ENCODE measurements at places on chromosomes 2 and 18. TPM values are rescaled to one million over a fixed set of nuclear protein-coding genes. Genes with fewer than 3 reads are reported as not detected.

GRCh38 chr2:8598295-8599165 is 83.3 kb upstream of the ID2 start:
- DNase-seq: peak; percentile 93

ERICH2 gene
- polyA plus RNA-seq: not detected

DNA sequence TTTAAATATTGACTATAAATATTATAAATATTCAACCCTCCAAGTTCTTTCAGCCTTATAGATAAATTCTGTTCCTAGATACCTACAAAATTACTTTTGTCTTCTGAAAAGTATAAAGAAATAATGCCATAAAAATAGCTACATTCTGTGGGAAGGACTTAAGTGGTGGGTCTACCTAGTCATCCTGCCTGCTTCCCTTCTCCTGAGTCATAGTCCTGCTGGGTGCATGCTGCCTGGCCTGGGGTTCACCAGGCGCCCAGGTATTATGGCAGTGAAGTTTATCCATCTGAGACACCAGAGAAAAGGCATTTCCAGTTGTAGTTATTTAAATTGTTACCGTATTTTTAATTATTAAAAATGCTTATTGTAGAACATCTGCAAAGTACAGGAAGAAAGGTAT is 167.5 kb downstream of the SLC39A10 start:
- DNase-seq: no peak

GRCh38 chr18:63444580-63444979 is 22.3 kb upstream of the VPS4B start:
- peak; percentile 32 for DNase-seq

CFC1 gene
- polyA plus RNA-seq: not detected

DNA sequence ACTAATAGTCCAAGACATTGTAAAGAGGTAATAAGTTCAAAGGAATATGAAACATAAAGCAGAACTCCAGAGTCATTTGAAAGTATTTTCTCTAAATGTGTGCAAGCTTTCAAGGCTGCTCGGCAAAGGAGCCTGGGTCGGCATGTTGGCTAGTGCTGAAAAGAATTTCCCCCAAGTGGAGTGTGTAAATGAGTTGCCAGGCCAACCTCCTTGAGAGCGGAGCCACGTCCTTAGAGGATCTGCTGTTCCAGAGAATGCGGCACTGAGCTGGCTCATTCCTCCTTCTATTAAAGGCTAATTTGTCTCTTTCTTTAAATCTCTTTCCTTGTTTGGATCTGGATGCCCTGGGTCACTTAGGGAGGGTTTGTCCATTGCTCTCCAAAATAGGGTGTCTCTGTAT is 127.5 kb downstream of the RDH14 start:
- no peak for DNase-seq

SPEG gene
- 5.6 TPM for polyA plus RNA-seq

GRCh38 chr2:144467502-144468137 is 52.3 kb downstream of the ZEB2 start:
- no peak for DNase-seq

- peak; percentile 65 for DNase-seq
These were observed 81.3 kb downstream of the KCNF1 start for GRCh38 chr2:10993001-10993481.

DNA sequence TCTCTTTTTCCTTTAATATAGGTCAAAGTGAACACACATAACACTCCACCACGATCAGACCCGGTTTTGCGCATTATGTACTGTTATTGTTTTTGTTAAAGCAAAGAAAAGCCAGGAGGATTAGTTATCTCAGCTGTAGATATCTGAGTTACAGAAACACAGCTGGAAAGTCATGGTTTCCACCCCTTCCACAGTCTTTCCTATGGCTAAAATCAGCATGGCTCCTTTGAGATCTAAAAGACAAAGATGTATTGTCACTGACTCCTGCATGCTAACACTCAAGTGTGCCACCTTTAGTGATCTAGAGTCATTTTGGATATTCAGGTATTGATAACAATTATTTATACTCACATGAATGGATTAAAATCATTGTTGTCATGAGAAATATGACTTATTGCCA is 260.0 kb downstream of the FIGN start:
- no peak for DNase-seq

- DNase-seq: no peak
These were observed 43.2 kb downstream of the KCNE4 start for GRCh38 chr2:223095207-223095606.

DNA sequence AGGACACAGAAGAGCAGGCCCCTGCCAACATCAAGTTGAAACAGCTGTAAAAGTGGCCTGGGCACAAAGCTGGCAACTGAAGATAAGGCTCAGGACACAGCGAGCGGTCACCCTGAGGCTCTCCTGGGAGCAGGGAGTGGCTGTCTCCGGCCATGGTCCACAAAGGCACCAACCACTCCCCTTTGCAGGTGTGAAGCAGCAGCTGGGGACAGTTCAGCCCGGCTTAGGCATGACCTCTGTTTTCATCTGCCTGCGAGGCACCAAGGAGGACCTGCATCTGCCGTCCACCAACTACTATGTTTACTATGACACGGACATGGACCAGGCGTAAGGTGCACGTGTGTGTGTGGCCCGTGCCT is 12.9 kb downstream of the TGOLN2 start:
- DNase-seq: no peak

DNA sequence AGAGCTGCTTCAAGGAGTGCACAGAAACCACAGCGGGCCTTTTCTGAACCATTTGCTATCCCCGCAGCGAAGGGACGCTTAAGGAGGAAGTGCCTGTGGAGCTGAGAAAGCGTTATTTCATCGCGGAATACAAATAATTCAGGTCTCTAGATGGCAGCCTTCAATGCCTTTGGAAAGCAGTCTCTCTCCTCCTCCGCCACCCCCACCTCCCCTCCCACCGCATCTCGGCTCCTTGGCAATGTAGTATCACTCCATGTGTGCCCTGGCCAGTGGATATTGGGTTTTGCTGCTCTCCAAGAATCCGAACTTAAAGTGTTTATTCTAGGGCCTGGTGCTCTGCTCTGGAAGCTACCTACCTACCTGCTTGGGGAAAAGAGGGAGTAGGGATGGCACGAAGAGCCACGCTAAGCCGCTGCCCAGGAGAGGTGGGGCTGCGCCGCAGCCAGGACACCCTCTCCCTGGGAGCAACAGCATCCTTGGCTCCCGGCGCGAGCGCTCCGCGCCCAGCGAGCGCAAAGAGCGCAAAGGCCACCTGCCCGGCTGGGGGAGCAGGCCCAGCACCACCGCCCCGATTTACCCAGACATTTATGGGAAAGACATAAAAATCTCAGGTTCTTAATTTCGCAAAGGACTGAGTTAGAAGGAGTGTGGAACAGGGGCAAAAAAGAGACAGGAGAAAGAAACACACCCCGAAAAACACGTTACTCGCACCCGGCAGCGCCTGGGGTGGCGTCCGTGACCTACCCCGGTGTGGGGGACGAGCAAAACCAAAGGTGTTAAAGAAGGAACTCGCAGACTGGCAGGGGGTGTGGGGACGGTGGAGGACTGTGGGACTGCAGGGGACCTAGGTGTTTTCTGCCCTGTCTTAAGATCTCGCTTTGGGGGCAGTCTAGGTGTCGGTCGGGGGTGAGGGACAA is 1.0 kb downstream of the SPHKAP start:
- DNase-seq: peak; percentile 8

DNA sequence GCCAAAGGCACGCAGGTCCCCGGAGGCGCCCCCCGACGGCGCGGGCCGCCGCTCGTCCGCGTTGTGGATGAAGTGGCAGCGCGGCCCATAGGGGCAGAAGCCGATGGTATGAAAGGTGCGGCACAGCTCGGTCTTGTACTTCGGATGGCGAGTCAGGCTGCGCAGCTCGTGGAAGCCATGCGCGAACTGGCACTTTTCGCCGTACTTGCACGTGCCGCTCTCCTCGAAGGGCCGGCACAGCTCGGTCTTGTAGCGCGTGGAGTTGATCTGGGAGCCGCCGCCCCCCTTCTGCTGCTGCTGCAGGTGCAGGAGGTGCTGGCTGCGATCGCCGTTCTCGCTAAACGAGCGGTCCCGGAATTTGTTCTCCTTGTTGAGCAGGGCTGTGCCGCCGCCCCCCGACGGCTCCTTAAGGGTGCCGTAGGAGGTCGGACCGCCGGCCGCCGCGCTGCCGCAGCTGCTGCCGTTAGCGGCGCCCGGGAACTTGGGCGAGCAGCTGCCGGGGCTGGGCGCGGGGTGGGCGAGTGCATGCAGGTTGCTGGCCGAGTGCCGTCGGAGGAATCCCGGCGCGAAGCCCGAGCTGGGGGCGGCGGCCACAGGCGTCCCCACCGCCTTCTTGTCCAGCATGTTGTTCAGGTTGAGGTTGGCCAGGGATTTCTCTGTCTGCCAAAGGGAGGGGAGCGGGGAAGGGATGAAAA is 1.2 kb downstream of the ZFP36L2 start:
- peak; percentile 87 for DNase-seq

LOXHD1 gene
- polyA plus RNA-seq: not detected

DNA sequence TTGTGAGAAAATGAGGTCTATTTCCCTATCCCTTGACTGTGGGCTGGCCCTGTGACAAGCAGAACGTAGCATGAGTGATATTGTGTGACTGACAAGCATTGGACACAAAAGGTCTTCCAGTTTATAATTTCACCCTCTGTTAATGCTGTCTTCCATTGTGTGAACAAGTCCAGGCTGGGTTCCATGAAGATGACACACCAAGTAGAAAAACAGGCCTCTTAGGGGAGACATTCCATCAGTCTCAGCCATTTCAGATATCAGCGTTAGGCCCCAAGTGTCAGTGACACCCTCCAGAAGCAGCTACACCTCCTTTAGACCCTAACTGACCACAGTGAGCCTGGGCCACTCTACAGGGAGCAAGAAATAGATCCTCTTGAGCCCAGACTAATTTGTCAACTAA is 511.3 kb downstream of the FBXO15 start:
- peak; percentile 7 for DNase-seq

POLR1A gene
- polyA plus RNA-seq: 11.9 TPM

GBX2 gene
- 0.25 TPM for polyA plus RNA-seq

- DNase-seq: no peak
These were observed 85.2 kb downstream of the PRELID3A start for GRCh38 chr18:12492907-12493306.

MC4R gene
- polyA plus RNA-seq: not detected

SERPINB10 gene
- polyA plus RNA-seq: 0.08 TPM

- peak; percentile 74 for DNase-seq
These were observed 8.0 kb upstream of the CDK15 start for GRCh38 chr2:201798252-201798913.

GRCh38 chr2:42663106-42663780 is 94.8 kb downstream of the MTA3 start:
- peak; percentile 80 for DNase-seq

DNA sequence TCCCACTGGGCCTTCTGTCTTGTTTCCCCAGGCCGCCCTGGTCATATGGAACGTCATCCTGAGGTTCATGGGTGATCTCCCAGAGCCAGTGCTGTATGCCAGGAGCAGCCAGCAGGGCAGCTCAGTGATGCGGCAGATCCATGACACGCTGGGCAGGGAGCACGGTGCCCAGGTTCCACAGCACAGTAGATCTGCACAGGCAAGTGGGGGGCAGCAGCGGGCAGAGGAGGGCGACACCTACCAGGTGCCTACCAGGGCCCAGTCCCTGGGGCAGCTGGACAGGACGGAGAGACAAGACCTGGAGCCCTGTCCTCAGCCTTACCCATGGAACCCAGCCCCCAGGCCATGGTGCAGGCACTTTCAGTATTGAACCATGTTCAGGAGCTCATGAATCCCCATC is 36.1 kb upstream of the GPR17 start:
- no peak for DNase-seq

DNA sequence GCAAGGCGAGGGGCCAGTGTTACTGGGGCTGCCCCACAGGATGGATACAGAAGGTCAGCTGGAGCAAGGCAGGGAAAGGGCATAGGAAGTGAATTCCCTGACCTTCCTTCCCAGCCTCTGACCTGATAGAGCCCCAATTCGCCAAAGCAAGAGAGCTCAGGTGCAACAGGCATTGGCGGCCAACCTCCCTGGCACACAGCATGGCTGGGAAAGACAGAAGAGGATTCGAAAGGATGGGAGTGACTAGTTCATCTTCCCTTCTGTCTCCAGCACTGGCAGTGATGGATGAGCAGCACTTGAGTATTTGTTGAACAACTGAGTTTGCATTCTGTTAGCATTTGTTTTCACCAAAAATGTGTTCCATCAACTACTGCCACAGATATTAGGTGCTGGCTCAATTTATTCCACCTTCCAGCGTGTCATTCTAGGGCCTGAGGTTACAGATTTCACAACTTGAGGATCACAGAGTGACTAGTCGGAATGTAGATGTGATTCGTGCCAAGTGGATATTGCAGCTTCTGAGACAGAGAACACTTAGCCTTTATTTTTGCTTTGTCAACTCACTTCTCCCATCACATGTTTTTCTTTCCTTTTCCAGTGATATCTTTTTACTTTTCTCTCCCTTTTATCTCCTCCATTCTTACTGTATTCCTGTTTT is 6.2 kb downstream of the COPS8 start:
- DNase-seq: peak; percentile 60

DNA sequence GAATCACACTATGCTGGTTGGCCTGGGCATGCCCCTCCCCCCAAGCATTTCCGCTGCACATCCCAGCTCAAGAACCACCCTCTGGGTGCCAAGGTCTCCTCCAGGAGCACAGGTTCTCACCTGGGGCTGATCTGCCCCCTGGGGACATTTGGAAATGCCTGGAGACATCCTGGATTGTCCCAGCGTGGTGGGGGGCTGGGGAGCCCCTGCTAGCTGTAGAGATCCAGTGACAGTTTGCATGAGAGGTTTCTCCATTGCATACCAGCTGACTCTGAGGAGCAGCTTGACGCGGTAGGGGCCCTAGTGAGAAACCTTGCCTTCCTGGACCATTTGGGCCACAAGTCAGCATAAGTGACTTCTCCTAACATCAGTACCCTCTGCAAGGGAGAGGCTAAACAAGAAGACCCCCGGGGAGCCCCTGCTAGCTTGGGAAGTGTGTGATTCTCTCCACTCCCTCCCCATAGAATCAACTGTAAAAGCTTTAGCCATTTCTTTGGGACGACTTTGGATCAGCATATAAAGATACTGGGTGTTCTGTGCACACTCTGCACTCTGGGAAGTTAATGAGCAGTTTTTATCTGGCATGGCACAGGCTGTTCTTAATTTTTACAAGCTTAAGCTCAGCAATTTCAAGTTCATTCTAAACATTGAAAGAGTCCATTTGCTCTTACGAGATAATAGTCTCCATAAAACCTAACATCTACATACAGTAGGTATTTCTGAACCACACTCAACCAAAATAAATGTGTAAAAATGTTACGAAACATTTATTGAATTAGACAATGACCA is 94.1 kb downstream of the GBX2 start:
- no peak for DNase-seq

DNA sequence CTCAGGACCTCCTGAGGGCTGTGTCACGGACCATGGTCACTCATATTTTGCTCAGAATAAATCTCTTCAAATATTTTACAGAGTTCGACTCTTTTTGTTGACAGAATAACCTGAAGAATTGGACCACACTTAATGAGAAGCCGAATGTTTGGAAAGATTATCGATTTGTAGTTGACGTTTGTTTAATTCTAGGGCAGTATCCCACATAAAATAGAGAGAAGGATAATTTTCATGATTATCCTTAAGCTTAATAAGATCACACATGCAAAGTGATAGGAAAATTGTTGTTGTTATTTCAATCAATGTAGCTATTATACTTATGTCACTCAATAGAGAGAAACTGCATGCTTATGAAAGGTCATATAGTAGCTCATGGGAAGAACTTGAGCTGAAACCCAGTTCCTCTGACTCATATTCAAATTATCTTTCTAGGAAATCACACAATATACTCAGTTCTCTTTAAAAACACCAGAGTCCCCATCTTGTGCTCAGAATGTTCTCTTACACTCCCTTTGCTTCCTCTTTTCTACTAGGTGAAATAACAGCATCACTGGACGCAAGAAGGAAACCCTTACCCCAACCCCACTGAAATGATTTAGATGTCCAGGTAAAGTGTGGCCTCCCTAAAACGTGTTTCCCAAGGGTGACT is 982.1 kb downstream of the TSN start:
- peak; percentile 9 for DNase-seq

GRCh38 chr2:57460396-57461276 is 586.0 kb upstream of the VRK2 start:
- DNase-seq: no peak

CELF4 gene
- polyA plus RNA-seq: not detected

Data from fibroblast of lung (primary cell).